Adipocyte (in vitro differentiated cells): ENCODE measurements at places on chromosomes 3 and 15.

GRCh38 chr15:79163395-79163794 lies 72.8 kb upstream of the RASGRF1 start:
- no peak for DNase-seq

DNA sequence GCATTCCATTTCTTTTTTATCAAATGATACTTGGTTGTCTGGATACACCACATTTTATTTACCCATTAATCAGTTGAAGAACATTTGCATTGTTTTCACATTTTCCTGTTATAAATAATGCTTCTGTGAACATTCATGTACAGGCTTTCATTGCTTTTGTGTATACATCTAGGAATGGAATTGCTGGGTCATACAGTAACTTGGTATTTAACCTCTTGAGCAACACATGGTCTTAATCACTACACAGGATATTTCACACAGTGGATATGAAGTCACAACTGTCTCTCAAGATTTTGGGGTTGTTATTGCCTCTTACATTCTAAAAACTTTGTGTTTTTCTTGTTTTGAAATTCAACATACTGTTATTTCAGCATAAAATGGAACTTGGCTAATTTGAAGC lies 48.2 kb downstream of the C3orf85 start:
- no peak for DNase-seq

DNA sequence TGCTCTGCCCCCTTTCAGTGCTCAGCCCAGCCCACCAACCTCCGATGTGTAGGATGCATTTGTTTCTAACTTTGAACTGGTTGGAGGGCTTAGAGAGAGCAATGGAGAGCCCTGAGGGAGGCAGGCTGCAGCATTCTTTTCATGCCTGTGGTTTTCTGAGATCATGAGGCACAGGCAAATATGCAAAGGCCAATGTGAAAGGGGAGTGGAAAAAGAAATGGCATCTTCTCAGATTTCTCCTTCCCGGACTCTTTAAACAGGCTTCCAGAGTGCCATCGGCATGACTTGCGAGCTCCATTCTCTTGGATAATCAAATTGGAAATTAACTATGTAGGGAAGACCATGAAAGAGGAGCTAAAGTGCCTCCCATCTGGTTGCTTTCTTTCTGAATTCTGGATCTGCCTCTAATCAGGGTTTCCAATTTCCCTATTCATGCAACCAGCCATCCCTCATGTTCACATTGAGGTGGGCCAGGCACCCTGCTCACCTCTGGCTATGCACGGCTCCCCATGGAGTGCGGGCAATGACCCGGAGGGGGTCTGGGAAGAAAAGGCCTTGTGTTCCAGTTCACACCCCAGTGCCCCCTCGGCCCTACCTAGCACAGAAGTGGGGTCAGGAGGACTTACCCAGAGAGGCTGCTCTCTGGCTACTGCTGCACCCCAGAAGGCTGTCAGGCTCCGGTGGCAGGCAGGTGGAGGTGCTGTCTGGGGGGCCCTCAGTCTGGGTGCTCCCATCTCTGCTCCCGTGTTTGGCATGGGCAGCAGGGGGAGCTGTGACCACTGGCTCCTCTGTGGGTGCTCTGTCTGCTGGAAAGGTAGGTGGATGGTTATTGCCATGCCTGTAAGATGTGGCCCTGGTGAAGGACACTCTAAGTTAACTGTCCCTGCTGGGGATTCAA lies 16.1 kb downstream of the AMOTL2 start:
- DNase-seq = peak; percentile 96

GRCh38 chr3:172155897-172156585 lies 116.7 kb downstream of the FNDC3B start:
- no peak for DNase-seq

DNA sequence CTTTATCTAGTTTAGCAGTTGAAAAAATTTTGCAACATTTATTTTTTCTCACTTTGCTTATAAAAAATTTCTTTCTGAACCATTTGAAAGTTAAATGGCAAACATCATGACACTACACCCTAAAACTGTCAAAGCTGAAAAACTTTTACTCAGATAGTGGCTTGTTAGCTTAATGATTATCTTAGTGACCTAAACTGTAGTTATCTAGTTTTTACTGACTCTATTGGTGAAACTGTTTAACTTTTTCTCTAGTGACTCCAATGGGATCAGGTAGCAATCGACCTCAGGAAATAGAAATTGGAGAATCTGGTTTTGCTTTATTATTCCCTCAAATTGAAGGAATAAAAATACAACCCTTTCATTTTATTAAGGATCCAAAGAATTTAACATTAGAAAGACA lies 13.3 kb downstream of the FBXO22 start:
- DNase-seq = no peak

DNA sequence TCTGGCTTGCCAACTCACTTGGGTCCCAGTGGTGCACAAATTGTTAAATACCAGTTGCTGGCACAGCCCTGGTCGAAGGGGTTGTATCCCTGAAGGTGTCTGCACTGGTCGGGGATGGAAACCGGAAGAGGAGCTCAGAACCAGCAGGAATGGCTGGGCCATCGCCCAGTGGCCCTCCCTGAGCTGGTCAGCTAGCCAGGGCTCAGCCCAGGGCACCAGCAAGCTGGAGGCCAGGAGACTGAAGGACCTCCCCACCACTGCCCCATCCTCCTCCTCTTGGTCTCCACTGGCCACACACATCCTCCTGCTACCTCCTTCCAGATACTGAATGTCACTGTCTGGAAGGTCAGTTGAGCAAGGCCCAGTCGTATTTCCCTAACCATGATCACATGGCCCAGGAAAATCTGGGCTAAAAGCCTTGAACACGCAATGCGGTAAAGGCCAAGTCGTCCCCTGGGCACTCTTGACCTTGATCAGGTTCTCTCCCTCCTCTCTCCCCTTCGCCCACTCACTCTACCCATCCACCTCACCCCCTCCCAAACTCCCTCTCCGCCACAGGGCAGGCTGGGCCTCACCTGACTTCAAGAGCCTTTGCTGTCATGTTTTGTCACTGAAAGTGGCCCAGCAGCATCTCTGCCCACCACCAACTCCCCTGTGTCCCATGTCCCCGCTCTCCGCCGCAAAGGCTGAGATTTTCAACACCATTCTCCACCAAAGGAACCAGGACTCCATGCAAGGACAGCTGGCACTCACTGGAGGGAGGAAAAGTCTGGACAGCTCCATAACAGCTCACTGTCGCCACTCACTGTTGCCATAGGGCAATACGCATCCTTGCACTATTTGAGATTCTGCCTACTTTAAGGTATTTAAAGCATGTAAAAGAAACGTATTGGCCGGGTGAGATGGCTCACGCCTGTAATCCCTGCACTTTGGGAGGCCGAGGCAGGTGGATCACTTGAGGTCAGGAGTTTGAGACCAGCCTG lies 12.1 kb downstream of the ZDHHC19 start:
- no peak for DNase-seq

GRCh38 chr3:126159476-126159875 lies 20.9 kb downstream of the ALDH1L1 start:
- DNase-seq = no peak

GRCh38 chr15:82847703-82848102 lies 38.3 kb downstream of the WHAMM start:
- no peak for DNase-seq

DNA sequence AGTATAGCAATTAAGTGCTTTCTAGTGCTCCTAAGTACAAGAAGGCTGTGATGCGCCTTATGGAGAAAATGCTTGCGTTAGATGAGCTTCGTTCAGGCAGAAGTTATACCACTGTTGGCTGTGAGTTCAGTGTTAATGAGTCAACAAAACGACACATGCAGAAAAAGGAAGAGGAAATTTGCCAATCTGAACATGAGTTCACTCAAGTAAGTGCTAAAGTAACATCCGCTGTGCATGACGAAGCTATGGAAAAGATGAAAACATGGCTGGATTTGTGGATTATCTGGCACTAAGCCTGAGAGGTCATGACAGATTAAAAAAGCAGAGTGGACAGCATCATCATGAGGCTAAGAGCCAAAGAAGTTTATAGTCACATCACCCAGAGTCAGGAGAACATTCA lies 36.9 kb downstream of the SH3BP5 start:
- no peak for DNase-seq

- peak; percentile 6 for DNase-seq
Measured at GRCh38 chr3:9175421-9175820, 74.0 kb downstream of the SRGAP3 start.

- DNase-seq = no peak
Measured at GRCh38 chr3:39011191-39011736, 40.5 kb downstream of the SCN11A start.

GRCh38 chr3:148739720-148740119 lies 42.0 kb downstream of the AGTR1 start:
- DNase-seq = no peak

- DNase-seq = no peak
Measured at GRCh38 chr3:57031631-57032541, 28.6 kb upstream of the SPATA12 start.

GRCh38 chr3:22928216-22929110 lies 274.7 kb upstream of the UBE2E2 start:
- DNase-seq = peak; percentile 64

DNA sequence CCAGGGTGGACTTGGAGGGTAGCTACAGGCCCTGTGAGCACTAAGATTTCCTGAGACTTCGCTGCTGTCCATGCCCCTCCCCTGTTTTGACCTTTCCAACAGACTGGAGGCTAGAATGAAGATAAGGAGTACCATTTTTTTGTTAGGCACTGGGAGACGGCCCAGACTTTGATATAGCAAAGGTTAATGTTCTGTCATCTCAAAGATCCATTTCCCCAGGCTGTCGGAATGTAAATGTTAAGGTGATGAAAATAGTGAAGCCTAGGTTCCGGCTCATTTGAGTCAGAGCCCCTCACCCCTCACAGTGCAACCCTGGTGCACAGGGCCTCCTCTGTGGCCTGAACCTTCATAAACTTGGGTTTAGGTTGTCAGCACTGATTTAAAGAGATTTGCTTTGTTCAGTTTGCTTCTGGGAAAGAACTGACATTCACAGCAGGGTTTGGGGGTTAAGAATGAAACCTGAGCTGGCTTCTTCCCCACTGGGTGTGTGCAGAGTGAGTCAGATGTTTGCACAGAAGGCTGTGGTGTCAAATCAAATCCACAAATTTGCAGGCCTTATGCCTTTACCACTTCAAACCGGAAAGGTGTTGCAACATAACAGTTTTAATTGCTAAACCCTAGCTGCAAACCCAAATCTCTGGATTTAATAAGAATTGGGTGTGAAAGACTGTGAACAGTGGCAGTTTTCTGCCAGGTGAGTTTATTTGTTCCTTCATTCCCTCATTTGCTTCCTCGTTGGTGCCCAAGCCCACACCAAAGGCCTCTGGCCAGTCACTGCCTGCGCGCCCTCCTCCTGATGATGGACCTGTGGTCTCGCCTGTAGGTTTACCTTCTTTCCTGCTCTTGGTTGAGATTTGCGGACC lies 20.6 kb upstream of the KCTD6 start:
- DNase-seq = peak; percentile 82

DNA sequence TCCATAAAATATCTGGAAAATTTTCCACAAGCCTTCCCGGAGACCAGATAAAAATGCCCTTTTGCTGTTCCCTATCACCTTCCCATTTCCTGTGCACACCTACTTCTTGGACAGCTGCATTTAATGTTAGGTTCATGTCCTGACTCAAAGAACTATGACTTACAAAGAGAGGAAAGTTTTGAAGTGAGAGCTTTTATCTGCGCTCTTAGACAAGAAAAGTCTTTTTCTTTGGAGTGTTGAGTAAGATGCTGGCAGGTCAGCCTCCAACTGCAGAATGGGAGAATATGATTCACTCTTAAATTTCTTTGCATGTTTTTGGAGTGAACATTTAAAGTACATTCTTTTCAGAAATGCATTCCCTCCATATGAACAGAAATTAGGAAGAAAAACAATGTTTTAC lies 147.3 kb upstream of the DPH6 start:
- peak; percentile 65 for DNase-seq

- DNase-seq = peak; percentile 18
Measured at GRCh38 chr3:9875448-9875847, 4.6 kb downstream of the CIDEC start.

DNA sequence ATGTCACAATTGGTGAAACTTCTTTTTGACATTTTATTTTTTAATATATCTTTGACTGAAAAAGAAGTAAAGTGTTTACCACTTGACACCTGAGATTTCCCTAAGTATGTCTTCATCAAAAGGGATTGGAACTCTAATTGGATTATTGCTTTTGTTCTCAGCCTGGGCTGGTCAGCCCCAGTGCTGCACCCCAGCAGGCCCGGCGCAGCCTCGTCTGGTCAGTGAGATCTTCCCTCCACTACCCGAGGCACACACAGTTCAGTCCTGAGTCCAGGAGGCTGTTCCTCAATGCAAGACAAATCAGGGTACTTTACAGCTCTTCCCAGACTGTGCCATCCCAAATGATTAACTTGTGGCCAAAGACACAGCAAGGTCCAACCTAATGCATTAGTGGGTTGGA lies 146.9 kb upstream of the SEMA6D start:
- no peak for DNase-seq

DNA sequence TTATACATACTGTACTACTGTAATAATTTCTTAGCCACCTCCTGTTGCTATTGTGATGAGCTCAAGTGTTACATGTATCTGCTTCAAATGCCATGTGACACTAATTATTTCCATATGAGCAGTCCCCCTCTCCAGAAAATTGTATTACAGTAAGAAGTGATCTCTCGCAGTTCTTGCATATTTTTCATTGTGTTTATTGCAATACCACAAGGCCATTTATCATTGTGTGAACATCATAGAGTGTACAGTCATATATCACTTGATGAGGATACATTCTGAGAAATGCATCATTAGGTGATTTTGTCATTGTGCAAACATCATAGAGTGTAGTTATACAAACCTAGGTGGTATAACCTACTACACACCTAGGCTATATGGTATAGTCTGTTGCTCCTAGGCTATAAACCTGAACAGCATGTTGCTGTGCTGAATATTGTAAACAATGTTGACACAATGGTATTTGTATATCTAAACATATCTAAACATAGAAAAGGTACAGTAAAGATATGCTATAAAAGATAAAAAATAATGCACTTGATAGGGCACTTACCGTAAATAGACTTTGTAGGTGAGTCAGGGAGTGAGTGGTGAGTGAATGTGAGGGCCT lies 189.6 kb upstream of the MLF1 start:
- no peak for DNase-seq

- no peak for DNase-seq
Measured at GRCh38 chr3:189748046-189748445, 116.9 kb downstream of the TP63 start.

DNA sequence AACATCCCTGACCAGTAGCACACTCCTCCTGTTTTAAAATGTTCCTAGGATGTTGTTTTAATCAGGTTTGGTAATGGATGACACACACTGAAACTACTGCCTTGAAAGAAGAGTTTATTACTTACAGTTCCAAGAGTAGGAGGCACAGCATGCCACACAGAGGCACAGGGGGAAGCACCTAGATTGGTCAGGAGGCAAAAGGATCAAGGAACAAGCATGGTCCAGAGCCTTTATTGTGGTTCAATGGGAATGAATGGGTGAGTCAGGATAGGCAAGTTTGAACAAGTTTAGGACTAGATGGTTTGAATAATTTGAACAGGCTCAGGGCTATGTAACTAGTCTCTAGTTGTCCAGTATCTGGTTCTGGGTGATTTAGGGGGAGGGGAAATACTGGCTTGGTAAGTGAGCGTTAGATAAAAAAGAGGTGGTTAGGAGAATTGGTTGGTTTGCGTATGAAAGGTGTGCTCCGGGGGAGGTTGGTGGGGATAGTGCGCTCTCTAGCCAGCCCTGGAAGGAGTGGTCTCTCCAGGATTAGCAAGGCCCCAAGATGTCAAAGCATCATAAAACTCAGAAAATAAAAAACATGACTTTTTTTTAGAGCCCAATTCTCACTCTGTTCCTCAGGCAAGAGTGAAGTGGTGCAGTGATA lies 35.1 kb downstream of the TMOD3 start:
- DNase-seq = no peak

GRCh38 chr15:74136540-74136813 lies 6.1 kb downstream of the ISLR2 start:
- no peak for DNase-seq

GRCh38 chr15:86608461-86609205 lies 529.0 kb downstream of the AGBL1 start:
- DNase-seq = no peak
